ENCODE measurements at places on chromosomes 16 and 17.
A peak's percentile ranks its signal among the peaks of the same experiment; 100 is the strongest.

DNA sequence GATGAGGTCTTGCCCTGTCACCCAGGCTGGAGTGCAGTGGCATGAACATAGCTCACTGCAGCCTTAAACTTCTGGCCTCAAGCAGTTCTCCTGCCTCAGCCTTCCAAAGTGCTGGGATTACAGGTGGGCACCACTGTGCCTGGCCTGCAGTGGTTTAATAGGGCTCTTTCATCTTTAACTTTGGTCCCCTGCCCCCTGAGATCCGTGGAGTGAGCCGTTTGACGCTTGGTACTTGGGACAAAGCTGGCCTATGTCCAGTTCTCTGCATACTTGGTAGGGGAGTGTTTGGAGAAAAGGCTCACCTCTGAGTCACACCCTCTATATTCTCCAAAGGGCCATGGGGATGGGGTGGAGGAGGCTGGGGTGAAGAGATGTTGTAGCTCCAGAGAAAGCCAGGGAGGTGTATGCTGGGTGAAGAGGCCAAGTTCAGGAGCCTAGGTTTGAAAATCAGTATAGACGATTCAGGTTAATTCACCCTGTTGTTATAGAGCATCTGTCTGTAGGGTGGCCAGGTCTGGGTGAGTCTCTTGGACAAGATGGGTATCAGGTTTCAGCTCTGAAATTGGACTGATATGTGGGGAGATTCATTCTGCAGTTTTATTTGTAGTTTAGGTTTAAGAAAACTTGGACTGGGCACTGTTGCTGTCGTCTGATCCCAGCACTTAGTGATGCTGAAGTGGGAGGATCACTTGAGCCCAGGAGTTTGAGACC, 17.6 kb downstream of the ABCC1 start:
- no peak for DNase-seq

DNA sequence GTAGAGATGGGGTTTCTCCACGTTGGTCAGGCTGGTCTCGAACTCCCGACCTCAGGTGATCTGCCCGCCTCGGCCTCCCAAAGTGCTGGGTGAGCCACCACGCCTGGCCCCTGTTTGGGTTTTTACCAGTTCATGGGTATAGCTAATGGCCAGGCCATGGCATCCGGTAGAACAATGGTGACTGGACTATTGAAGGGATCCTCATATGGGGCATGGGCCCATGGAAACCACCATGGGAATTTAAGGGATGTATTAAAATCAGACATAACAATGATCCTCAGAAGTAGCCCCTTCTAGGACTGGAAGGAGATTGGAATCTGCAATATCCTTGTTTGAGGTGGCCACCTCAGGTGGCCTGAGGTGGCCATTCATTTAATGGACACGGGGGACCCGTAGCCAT, 17.5 kb upstream of the GUCY2D start:
- DNase-seq = no peak

- no peak for DNase-seq
Measured at GRCh38 chr16:67727521-67728485, 8.7 kb upstream of the GFOD2 start.

DNA sequence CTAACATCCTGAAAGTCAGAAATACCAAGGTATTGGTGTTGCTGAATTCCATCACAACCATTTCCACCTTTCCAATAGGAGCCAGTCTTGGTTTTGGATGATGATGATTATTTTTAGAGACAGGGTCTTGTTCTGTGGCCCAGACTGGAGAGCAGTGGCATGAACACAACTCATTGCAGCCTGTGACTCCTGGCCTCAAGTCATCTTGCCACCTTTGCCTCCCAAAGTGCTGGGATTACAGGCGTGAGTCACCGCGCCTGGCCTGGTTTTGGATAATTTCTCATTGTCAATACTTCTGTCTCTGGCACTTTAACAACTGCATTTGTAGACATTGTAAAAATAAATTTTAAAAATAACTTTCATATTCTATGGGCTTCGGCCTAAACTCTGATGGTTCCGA, 22.6 kb downstream of the STAT5B start:
- DNase-seq = no peak

- DNase-seq = no peak
Measured at GRCh38 chr16:55009581-55009980, 78.9 kb downstream of the IRX5 start.

DNA sequence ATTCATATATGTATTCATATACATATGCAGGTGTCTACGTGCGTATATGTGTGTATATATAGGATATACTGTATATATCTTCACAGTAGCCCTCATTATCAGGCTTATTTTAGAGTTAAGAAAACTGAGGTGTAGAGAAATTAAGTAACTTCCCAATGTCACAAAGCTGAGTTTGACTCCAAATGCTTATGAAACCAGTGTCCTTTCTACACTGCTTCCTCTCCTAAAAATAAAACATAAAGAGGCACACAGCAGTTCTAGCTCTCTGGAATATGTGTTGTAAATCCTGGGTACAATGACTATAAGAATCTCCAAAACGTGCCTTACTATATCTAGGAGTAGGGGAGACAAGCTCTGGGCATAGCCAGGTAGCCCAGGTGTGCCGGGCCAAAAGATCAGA, 40.0 kb upstream of the CCL1 start:
- DNase-seq = no peak

DNA sequence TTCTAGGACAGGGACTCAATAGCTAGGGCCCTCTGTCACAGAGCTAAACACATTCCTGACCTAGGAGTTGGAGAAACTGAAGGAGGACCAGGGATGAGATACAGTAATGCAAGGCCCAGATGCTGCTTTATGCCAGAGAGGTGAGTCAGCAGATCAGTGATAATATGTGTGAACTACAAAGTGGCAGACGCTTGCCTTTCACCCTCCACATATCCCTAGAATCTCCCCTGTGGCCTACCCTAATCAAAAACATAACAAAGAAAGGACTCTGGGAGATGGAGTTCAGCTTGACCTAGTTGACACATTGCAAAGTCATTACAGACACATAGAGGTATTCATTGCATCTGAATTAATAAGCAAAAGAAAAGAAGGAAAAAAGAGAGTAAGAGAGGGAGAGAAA, 417.6 kb upstream of the DYNLRB2 start:
- no peak for DNase-seq

DNA sequence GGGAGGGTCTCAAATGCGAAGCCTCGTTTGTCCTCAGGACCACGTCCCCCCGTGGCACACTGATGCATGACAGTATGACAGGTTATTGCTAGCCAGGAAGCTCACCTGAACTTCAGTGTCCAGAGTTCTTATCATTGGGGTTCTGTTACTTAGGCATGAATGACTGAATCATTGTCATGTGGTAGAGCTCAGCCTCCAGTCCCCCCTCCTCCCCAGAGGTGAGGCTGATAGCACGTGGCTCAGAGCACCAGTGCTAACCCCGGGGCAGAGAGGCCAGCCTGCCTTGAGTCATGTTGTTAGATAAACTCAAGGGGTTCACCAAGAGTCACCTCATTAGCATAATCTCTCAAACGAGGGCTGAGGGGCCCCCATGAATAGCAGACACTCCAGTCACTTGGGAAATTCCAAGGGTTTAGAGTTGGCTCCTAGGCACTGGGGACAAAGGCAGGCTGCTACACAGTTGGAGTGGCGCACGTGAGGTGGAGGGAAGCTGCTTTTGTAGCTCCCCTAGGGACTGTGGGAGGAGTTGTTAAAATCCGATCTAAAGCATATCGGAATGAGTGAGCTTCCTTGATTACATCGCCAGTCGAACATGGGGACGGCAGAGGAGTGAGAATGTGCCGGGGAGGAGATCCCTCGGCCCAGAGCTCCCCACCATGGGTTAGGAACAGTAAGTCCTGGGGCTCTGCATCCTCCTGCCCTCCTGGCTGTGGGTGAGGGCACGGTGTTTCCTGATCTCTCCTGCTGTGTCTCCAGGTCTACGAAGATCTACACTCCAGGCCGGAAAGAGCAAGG, 18.2 kb downstream of the DHX38 start:
- no peak for DNase-seq

DNA sequence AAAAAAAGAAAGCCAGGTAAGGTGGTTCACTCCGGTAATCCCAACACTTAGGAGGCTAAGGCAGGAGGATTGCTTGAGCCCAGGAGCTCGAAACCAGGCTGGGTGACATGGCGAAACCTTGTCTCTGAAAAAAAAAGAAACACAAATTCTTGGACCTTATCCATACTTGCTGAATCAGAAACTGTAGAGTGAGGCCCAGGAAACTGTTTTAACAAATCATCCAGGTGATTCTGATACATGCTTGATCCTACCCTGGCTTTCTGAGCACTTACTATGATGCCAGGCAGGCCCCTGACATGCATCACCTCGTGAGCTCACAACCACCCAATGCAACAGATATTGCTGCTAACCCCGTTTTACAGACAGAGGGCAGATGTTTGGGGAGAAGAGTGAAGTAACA, 4.0 kb upstream of the NAE1 start:
- DNase-seq = no peak

DNA sequence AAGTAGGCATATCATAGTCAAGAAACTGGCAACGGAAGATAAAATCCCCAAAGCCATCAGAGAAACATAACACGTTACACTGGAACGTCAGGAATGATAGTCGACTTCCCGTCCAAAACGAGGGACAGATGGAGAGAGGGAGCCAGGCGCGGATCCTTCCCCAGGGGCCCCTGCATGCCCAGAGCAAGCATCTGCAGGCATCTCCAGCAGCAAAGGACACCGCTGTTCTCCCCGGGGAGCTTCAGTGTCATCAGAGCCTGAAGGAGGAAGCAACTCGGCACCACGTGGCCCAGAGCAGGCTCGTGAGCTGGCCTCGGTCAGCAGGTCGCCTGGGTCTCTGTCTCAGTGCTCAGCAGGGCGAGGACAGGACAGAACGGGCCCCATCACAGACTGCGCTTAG, 50.1 kb downstream of the LMF1 start:
- DNase-seq = no peak

DNA sequence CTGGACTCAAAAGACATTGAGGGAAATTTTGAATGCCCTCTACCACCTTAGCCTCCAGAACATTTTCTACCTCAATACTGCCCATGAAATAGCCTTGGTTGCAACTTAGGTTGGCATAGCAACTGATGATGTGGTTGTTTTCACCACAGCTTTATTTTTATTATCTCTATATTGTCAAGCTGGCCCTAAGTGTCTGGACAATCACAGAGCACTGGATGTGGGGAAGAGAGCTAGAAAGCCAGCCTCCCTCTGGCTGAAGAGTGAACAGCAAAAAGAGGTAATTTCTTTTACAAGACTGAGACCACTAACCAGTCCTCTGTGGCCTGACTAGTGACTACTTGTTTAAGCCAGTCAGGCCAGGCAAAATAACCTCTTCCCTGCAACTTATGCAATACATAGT, 159.6 kb downstream of the HS3ST2 start:
- no peak for DNase-seq

GRCh38 chr16:85004587-85005205, 6.6 kb downstream of the ZDHHC7 start:
- DNase-seq = no peak

DNA sequence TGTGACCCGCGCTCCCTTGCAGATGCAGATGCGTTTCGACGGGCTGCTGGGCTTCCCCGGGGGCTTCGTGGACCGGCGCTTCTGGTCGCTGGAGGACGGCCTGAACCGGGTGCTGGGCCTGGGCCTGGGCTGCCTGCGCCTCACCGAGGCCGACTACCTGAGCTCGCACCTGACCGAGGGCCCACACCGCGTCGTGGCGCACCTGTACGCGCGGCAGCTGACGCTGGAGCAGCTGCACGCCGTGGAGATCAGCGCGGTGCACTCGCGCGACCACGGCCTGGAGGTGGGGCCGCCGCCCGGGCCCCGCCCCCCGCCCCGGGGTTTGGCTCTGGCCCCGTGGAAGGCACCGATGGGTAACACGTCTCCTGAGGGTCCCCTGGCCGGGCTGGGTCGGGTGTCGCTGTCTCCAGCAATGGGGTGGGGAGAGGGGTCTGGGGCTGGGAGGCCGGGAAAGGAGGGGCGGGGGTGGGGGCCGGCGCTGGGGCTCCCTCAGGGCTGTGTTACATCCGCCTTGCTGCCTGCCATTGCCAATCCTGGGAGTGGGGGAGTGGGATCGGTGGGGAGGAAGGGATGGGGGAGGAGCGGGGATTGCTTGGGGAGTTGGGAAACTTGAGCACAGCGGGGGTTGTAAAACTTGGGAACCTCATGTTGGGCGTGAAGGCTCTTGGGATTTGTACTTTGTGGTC, 737 bp downstream of the NUDT16L1 start:
- DNase-seq = peak; percentile 41

GRCh38 chr17:47265983-47266541, 12.4 kb downstream of the ITGB3 start:
- no peak for DNase-seq

DNA sequence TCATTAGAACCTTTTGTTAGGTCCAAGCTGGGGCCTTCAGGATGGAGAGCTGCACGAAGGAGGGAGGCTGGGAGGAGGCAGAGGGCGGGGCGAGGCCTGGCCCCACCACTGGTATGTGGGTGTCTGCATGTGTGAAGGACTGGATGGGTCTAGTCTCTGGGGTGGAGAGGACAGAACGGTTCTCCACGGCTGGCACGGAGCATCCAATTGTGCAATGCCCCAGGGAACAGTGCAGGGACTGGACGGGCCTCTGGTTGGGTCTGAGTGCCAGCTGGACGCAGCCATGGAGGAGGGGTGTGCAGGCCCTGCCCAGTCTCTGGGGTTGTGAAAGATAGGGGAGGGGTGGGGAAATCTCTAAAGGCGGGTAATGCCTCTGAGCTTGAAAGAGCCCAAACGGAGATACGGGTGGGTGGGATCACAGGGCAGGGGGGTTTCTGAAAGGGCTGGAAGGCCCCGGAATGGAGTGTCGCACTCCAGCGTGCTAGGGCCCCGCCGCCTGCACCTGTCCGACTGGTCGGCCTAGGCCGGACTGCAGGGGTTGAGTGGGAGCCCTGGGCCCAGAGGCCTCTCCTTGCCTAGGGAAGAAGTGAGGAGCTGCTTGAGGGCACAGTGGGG, 1.6 kb downstream of the PPL start:
- no peak for DNase-seq

DNA sequence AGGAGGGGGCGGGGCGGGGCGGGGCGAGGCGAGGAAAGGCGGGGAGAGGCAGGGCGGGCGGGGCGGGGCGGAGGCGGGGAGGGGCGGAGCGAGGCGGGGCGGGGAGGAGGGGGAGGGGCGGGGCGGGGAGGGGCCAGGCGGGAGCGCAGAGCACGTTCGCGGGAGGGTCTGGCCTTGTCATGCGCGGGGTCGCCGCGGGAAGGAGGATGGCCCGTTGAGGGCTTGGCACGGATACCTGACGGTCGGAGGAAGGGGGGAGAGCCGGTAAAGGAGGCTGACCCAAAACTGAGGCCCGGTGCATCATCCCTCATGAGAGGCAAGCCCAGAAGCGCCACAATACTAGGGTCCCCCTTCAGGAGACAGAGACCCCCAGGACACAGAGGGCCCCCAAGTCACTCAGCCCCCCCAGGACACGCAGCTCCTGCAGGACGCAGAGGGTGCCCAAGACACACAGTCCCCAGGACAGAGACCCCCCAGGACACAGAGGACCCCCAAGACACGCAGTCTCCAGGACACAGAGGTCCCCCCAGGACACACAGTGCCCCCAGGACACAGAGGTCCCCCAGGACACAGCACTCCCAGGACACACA, 593 bp upstream of the WDR45B start:
- peak; percentile 41 for DNase-seq

DNA sequence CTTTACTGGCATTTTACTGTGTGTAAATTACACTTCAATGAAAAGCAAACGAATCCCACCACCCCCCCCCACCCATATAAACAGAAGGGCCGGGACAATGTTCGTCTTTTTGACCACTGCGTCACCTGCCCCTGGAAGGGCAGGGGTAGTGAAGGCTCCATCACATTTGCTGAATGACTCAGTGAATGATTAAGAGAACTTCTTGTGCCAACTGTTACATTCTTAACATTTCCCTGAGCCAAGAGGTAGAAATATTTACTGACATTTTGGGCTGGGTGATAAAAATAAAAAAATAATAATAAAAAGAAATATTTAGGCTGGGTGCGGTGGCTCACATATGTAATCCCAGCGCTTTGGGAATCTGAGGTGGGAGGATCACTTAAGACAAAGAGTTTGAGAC, 24.1 kb downstream of the C16orf96 start:
- DNase-seq = no peak

Measured in effector CD4-positive, alpha-beta T cell (primary cell).